ENCODE measurements at places on chromosomes 1 and 21.

GRCh38 chr1:1156140-1157032 is 17.3 kb upstream of the TTLL10 start:
- DNase-seq, result no peak

DNA sequence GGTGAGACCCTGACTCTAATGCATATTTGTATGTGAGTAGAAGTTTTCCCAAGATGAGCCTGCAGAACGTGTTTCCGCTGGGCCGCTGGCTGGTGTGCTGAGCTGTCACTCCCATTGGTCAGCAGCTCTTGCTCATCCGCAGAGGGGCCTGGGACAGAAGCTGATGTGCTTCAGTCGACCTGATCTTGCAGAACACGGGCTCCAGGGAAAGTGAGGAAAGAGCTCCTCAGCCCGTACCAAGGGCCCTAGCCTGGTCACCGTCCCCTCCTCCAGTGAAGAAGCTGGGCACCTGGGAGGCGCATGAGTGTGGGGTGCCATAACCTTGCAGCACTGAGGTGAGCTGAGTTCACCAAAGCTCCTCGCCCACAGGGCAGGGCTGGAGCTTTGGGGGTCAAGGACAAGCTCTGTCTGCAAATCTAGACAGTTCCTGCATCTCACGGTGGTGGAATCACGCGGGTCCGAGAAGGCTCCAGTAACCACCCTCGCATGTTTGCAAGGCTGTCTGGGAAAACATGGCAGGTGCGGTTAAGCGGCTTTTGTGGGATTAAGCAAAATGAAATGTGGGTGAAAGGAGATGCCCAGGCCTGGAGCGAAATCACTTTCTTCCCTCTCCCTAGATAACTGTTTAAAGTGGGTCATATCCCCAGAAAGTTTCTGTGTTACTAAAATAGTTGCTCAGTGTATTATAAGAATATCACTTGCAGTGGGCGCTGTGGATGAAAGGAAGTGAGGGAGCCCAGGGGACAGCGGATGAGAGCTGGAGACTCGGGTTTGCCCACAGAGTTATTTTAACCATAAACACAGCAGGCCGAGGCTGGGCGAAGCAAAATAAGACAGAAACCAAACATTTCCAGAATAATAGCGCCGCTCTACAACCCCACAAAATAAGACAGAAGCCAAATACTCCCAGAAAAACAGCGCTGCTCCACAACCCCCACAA is 33.1 kb upstream of the LRRC3 start:
- DNase-seq, result no peak

DNA sequence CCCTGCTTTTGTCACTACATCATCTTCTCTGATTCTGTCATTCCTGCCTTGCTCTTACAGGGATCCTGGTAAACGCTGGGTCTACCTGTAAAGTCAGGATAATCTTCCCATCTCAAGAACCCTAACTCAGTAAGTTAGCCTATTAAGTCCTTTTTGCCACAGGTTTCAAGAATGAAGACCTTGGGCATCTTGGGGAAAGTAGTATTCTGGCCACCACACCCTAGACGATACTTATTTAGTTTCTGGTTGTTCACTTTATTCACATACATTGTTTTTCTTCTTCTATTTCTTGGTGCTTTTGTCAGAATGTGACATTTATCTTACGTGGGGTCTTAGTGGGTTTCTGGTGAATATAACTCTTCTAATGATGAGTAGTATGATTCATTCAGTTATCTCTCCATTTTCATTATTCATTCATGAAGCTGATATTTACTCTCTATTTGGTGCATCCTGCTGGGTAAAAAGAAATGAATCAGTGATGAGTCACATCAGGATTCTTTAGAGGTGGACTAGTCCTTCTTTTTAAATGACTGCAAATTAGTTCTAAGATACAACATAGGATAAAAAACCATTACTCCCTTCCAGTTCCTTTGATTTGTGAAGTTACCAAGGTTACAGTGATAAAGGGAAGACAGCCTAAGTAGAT is 514.4 kb upstream of the B3GALT2 start:
- no peak for DNase-seq

DNA sequence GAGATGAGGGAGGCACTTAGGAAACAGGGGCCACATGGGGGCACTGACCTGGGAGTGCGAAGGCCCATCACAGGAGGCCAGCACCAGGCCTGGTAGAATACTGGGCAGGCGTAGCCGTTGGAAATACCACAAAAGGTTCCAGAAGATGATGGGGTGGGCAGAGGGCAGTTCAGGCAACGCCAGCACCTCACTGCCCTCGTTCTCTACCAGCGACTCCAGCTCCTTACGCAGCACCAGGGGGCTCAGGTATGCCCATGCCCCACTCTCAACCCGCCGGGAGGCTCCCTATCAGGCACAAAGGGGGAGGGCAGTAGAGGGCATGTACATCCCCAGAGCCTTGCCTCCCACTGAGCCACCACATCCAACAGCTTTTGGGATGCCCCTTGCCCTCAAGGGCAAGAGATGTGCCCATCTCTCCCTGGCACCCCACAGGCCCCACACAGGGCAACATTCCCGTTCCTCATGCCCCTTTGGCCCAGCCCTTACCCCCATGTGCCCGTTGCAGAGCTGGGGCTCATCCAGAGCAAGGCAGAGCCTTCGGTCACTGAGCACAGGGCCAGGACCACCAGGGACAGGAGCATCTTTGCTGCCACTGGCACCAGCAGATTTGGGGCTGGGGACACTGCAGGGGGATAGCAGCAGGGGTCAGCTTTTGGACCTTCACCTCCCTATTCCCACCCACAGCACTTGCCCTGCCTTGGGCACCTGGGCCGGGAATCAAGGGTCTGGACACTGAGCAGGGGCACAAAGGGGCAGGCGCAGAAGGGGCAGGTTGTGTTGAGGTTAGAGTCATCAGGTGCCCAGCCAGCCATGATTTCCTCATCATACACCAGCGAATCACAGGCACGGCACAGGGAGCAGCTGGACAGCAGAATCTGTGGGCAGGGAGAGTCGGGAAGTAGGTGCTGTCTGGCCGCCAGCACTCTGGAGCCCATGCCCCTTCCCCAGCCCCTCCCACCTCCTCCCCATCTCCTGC is 9.7 kb upstream of the GATAD2B start:
- DNase-seq, result no peak

DNA sequence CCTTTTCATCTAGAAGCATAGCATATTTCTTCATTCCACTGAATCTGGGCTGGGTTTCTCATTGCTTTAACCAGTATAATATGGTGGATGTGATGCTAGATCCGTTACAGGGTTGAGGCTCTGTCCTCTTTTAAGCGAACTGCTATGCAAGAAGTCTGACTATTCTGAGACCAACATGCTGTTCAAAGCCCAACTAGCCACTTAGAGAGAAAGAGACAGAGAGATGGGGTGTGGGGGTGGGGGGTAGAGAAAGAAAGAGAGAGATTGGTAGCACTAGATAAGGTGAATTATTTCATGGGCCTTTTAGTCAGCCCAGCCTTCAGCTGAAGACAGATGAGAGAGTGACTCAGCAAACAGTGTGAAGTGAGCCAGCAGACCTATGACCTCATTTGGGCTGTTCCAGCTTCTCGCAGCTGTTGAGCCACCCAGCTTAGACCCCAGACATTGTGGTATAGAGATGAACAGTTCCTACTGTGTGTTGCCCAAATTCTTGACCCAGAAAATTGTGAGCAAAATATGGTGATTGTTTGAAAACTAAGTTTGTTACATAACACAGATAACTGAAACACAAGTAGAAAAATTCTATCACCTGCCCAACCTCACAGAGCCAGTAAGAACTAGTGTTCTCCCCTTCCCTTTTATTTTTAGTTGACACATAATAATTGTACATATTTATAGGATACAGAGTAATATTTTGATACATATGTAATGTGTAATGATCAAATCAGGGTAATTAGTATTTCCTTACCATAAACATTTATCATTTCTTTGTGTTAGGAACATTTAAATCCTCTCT is 40.7 kb upstream of the PRKACB start:
- peak; percentile 18 for DNase-seq

GRCh38 chr1:107748531-107748930 is 216.4 kb downstream of the VAV3 start:
- DNase-seq, result no peak

- DNase-seq, result no peak
These were observed 37.0 kb downstream of the SLC9A1 start for GRCh38 chr1:27117733-27118439.

GRCh38 chr1:225021037-225021436 is 91.6 kb downstream of the DNAH14 start:
- DNase-seq, result no peak

- no peak for DNase-seq
These were observed 3.0 kb downstream of the IL22RA1 start for GRCh38 chr1:24139841-24140425.

DNA sequence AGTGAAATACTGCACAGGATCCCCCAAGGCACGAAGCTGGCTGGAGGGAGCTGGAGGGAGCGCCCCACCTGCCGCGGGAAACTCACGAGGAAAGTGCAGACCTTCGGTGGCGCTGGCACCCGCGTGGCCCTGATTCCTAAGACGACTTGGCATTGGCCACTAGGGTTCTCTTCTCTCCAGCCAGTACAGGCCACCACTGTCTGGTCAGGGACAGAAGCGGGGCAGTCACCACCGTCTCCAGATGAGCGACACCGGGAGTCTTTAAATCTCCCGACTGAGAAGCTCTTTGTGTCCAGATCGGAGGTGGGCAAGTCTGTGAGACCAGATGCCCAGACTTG is 19.2 kb upstream of the CHIA start:
- no peak for DNase-seq

DNA sequence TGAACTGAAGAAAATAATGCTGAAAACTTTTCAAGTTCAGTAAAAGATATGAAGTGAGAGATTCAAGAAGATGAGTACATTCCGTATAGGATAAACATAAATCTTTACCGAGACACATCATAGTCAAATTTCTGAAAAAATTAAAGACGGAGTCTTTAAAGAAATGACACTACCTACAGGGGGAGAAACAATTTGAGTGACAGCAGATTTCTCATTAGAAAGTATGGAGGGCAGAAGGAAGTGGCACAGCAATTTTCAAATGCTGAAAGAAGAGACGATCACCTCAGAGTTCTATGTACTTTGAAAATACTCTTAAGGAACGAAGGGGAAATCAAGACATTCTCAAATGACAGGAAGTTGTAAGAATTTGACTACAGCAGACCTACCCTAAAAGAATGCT is 271.2 kb downstream of the ZP4 start:
- no peak for DNase-seq

GRCh38 chr1:19038096-19038495 is 81.6 kb upstream of the IFFO2 start:
- no peak for DNase-seq

DNA sequence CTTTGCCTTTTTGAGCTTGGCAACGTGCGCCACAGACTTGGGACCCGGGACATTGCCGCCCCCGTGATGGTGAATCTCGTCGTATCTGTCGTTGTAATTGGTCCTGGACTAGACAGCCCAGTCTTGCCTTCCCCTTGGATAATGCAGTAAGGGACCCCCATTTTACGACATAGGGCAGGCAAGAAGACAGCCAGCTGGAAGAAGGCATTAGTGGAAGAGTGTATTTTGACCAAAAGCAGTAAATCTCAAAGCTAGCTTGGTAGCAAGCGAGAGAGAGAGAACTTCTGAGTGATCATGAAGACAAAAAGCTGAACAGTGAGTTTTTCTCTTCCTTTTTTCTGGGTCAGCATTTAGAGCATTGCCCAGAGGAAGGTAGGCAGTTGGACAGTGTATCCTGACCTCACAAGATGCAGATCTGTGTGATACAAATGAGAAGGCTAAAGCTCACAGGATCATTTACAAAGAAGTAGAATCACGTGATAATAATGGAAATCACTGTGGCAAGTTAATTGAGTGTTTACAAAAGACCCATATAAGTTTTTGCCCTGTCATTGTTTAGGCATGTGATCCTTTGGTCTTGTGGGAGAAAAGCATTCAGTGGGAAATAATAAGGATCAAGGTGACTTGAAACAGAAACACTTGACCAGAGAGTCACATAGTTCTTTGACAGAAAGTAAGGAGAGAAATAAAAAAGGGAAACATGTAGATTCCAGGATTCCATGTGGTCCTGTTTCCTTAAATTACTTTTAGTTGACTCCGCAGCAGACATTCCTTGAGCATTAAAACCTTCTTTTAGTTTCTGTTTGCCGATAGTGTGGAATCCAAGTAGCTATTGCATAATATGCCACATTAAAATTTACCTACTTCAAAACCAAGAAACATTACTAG is 66.3 kb downstream of the CNST start:
- DNase-seq, result no peak

DNA sequence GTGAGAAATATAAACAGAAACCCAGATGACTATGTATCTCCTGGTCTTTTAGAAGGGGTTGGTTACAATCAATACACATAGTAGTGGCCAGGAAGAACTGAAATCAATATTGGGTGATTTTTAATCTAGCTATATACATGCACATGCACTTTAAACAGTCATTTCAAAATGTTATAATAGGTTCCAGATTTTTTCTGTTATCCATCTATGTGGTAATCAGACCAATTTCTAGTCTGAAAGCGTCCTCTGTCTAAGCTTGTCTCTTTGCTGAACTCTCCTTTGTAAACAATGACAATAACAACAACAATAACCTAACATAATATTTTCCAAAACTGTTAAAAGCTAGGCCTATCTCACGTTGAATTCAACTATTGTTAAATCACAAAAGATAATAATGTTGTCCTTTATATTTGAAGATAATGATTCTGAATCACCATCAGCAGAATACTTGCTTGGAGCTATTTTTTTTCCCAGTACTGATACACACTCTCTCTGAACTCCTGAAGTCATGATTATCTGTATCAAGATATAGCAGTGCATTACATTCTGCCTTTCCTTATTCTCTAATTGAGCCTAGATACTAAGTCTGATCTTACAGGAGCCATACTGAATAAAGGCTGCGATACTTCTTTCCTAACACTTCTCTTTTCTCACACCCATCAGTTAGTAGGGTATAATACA is 496.8 kb upstream of the ZRANB2 start:
- DNase-seq, result no peak

DNA sequence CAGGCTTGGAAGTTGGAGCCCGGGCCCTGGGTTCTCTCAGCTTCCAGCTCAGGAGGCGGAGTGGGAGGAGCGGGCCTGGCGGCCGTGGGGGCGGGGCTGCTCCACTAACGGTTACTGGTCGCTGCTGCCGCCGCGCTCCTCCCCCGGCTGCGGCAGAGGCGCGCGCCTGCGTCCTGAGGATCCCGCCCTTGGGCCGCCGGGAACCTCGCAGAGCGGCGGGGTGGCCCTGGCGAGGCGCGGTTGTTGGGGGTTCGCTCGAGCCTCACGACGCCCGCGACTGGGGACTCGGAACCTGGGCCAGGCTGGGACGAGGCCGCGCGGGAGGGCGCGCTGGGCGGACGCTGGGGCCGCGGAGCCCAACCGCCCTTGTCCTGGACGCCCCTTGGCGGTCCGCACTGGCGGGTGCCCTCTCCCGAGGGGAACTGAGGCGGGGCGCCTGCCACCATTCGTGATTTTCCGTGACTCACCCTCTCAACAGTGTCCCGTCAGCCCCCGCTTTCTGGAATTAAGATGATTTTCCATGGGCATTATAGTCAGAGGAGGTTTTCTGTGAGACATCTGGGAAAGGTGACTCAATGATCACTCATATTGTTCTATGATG is 34.1 kb downstream of the OR2G3 start:
- no peak for DNase-seq

DNA sequence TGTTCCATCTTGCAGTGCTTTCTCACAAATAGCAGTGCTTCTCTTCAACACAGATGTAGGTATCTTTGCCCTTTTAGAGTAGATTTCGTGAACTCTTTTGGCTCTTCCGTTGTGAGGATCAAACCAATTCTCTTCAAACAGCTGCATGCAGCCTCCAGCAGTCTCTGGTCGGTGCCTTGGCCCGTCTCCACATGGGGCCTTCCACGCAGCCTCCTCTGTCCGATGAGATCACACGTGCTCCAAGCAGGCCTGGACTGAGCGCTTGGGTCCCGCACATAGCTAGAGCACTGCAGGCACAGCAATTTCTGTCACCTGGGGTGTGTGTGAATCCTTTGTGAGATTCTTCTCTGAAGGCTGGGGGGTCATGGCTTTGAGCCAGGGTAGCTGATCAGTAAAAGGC is 82.8 kb upstream of the KCNE2 start:
- DNase-seq, result no peak
